ENCODE measurements at places on chromosomes 5 and 9. TPM values are rescaled to one million over a fixed set of nuclear protein-coding genes. Genes with fewer than 3 reads are reported as not detected.

The HSD17B3 gene
- total RNA-seq, result not detected

The PCDHA8 gene
- not detected for total RNA-seq

The SHOC1 gene
- total RNA-seq, result not detected

The SPATA31C1 gene
- not detected for total RNA-seq

The OBP2B gene
- not detected for total RNA-seq

GRCh38 chr5:17928581-17928981, 294.3 kb downstream of the TAF11L14 start:
- DNase-seq, result peak; percentile 72

DNA sequence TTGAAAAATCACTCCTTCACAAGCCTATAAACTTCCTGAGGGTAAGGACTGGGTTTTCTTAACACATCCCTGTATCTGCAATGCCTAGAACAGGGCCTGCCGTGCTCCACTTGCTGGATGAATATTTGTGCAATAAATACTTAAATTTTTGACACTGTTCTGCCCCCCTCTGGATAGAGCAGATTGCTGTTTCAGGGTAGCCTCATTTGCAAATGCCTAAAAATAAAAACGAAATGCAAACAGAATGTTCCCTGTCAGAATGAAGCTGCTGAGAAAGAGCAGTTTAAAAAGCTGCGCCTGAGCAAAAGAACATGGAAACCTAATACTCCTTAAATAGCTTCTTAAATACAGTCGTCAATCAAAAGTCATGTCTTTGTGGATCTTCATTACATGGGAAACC, 385.3 kb downstream of the PRELID2 start:
- no peak for DNase-seq

- no peak for DNase-seq
Measured at GRCh38 chr9:4967523-4967922, 17.5 kb upstream of the JAK2 start.

DNA sequence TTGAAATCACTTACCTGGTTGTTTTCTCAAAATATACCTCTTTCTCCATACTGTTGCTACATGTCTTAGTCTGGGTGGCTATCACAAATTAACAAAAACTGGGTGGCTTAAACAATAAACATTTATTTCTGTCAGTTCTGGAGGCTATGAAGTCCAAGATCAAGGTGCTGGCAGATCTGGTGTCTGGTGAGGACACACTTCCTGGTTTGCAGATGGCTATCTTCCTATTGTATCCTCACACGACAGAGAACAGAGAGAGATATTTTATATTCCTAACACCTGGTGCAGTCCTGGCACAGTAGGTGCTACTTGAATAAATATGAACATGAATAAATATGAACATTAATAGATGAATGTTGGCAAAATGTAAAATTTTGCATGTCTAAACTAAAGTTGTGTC, 164.3 kb upstream of the ACOT12 start:
- DNase-seq, result no peak

The CAPSL gene
- total RNA-seq, result not detected
